ENCODE measurements at places on chromosomes 16 and 17. TPM values are rescaled to one million over a fixed set of nuclear protein-coding genes. Genes with fewer than 3 reads are reported as not detected.

The ULK2 gene
- 6.9 TPM for total RNA-seq

The MRC2 gene
- total RNA-seq: 86.4 TPM

The MYH1 gene
- total RNA-seq: not detected

The TMC8 gene
- total RNA-seq: not detected

The RAB26 gene
- 0.11 TPM for total RNA-seq

The SLC35G3 gene
- not detected for total RNA-seq

The CRYM gene
- not detected for total RNA-seq

The CCL4 gene
- not detected for total RNA-seq
